Natural killer cell treated with Interleukin-12 subunit alpha and Interleukin-12 subunit beta and Interleukin-15 and Interleukin-18, amount 100 ng/mL, for 72 hours (primary cell): ENCODE measurements at places on chromosomes 13 and 19.

- no peak for DNase-seq
Measured at GRCh38 chr13:39394796-39395678, 208.0 kb downstream of the LHFPL6 start.

- no peak for DNase-seq
Measured at GRCh38 chr19:49513746-49514118, 1.3 kb downstream of the FCGRT start.

DNA sequence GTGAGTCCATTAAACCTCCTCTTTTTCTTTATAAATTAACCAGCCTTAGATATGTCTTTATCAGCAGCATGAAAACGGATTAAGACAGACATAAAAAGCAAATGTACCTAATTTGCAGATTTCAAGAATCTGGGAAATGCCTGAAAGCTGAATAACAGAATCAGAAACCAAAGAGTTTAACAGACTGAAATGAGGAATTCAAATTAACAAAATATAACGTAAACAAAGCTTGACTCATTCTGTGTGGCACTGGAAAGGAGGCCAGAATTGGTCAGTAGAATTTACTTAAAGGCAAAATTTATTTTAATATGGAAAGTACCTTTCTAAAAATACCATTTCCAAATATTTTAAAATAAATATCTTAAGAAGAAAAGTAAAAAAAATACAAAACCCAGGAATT, 540.6 kb upstream of the HTR2A start:
- no peak for DNase-seq

- peak; percentile 72 for DNase-seq
Measured at GRCh38 chr19:6543866-6544347, 13.1 kb downstream of the TNFSF9 start.

DNA sequence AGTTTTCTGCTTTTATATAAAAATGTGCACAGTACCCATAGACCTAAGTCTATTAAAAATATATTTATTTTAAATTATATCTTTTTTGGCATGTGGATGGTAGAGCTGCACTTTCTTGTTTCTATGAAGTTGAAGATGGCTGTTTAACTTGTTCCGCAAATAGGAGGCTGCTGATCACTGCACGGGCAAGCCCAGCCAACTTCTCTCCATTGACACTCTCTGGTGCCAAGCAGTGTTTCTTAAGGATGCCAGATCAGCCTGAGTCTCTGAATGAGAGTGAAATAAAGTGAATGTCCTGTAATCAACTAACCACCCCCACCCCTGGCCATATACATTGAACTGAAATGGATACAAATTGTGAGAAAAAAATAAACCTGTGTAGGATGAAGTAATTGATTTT, 202.9 kb upstream of the KLHL1 start:
- no peak for DNase-seq

DNA sequence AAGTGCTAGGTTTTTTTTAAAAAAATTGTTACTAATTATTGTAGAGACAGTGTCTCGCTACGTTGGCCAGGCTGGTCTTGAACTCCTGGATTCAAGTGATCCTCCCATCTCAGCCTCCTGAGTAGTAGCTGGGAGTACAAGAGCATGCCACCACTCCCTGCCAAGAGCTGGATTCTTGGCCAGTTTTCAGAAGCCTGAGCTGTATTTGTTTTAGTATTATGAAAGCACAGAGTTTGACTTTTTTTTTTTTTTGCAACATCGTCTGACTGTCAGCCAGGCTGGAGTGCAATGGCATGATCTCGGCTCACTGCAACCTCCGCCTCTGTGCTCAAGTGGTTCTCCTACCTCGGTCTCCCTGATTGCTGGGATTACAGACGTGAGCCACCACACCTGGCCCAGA, 7.0 kb downstream of the ARMC6 start:
- DNase-seq = no peak

DNA sequence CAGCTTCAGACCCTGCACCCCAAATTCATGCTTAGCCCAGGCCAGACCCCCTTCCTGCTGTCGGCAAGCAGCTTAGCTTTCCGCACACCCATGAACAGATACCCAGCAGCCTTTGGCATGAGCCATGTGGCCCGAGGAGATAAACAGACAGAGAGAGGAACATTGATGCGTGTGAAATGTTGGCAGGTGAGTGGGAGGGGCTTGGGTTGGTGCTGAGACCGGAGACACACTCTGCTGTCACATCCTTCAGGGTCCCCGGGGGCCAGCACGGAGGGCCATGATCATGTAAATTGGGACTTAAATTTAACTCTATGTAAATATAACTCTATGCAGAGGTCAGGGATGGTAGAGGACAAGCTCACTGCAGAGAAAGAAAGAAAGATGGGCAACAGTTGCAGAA, 1.5 kb downstream of the CD22 start:
- no peak for DNase-seq

DNA sequence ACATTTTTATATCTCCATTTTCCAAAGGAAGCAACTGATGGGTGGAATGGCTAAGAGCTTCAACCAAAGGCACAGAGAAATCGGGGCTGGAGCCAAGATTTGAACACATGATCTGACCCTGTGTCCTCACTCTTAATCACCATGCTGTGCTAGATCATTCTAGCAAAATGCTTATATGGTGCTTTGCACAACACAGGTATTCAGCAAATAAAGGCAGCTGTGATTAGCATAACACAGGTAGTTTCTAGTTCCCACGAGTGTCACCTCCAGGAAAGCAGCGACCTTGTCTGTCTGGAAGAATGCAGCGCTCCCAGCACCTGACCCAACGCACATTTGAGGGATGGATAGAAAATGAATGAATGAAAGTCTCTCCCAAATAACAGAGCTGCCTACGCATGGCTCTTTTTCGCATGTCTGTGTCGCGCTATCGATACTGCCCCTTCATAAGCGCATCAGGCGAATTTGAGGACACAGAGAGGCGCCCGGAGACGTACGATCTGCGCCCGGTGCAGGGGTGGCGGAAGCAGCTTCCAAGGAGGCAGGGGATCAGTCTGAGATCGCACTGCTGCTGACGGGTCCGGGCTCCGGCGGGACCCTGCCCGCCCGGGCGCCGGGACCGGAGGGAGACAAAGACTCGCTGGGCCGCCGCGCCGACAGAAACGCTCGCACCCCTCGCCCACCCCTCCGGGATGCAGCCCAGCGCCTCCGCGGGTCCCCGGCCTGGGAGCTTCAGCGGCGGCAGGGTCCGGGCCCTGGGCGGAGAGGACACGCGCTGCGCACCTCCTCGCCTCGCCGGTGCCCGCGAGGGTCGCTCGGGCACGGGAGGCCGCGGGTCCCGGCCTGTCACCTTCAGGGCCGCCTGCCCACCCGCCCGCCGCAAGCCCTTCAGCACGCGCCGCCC, 609 bp downstream of the EPS15L1 start:
- DNase-seq = no peak

DNA sequence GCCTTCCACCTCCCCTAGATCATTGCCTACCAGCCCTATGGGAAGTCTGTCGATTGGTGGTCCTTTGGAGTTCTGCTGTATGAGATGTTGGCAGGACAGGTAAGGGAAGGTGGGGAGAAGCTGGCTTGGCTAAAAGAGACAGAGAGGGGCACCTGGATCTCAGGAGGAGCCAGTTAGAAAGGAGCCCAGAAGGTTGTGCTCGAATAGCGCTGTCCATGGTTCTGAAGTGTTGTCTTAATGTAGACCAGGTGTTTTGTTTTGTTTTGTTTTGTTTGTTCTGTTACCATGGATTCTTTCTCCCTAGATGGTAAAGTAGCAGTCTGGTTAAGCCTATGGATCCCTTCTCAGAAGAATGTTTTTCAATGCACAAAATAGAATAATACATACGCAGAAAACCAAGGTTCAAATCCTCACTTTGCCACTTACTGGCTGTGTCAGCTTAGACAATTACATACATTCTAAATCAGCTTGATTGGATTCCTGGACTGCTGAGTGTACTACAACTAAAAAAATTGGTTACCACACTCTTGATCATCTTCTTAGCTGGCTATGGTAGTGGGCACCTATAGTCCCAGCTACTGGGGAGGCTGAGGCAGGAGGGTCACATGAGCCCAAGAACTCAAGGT, 5.9 kb upstream of the CACNG7 start:
- DNase-seq = no peak

- DNase-seq = no peak
Measured at GRCh38 chr13:105914291-105915036, 621.0 kb downstream of the EFNB2 start.

DNA sequence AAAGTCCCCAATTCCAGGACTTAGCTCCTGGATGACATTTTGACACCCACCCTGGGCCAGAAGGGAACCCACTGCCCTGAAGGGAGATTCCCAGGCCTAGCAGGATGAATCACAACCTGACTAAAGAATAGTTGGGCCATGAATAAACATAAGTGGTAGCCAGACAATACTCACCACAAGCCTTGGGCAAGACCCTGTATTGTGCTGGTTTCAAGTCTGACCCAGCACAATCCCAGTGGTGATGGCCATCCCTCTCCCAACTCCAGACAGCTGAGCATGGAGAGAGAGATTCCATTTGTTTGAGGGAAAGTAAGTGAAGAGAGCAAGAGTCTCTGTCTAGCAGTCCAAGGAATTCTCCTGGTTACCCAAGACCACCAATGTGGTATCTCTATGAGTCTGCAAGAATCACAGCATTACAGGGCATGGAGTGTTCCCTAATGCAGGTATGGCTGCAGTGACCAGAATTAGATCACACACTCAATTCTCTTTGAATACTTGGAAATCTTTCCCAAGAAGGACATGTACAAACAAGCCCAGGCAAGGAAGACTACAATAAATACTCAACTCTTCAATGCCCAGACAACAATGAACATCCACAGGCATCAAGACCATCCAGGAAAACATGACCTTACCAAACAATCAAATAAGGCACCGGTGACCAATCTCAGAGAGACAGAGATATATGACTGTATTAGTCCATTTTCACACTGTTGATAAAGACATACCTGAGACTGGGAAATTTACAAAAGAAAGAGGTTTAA, 158.0 kb downstream of the VWA8 start:
- no peak for DNase-seq

DNA sequence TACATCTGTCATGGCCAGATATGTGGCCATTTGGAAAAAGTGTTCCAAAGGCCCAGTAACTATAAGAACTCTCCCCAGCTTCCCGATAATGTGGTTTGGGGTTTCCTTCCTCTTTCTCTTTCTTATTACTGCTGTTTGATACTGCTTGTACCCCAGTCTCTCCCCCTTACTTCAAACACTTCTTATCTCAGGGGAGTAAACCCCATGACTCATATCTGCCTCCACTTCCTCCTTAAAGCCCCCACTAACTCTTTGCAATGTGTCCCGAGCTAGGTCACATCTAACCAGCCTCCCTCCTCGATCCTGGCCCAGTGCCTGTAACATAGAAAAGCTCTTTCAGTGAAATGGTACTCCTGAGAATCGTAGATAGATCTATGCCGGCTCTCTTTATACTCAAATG, 82.4 kb upstream of the STARD13 start:
- no peak for DNase-seq

DNA sequence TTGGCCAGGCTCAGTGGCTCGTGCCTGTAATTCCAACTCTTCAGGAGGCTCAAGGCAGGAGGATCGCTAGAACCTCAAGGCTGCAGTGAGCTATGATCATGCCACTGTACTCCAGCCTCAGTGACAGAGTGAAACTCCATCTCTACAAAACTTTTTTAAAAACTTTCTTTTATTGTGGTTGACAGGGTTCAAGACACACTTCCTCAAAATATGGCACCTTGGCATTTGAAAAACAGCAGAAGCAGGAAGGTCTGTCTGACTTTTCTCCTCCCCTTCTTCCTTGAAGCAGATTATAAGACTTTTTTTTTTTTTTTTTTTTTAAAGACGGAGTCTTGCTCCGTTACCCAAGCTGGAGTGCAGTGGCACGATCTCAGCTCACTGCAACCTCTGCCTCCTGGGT, 100.3 kb downstream of the TM9SF2 start:
- no peak for DNase-seq

GRCh38 chr13:78239714-78240113, 321.1 kb upstream of the EDNRB start:
- DNase-seq = no peak

DNA sequence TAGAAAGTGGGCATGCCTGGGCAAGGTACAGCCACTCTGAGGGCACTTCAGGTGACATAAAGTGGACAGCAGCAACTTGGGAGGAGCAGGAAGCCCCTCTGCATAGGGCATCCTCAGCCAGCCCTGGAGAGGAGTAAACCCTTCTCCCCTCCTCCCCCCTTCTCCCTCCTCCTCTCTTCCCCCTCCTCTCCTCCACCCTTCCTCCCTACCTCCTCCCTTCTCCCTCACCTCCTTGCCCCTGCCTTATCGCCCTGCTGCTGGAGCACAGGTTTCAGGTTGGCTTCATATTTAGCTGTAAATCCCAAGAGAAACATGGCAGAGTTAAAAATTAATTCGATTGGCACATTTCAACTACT, 30.5 kb upstream of the ATP12A start:
- no peak for DNase-seq

DNA sequence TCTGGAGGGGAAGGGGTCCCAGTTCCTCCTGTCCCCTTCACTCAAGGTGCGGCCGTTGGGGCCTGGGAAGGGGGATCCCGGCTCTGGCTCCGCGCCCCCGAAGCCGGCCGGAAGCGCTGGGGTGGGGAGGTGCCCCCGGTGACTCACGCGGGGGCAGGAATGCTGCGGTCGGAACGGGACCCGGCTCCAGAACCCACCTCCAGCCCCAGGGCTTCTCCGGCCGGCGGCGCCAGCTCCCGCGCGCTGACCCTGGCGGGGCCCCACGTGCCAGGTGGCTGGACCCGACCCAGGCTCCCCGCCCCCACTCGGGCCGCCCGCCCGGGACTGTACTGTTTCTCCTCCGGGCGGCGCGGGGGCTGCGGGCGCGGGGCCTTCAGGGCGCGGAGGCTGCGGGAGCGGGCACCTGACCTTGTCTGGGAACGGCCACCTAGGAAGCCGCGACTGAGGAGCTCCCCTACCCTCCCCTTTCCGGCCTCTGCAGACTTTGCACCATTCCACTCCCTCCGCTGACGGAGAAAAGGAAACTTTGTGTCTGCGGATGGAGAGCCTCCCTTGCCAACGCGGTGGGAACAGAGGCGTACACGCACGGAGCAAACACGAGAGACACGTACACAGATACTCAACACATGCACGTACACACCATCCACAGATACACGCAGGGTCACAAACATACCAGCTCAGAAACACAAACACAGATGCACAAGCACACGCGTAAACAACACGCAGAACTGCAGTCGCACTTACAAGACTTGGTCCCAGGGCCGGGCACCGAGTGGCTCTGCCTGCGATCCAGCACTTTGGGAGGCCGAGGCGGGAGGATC, 7.2 kb downstream of the AXL start:
- no peak for DNase-seq

DNA sequence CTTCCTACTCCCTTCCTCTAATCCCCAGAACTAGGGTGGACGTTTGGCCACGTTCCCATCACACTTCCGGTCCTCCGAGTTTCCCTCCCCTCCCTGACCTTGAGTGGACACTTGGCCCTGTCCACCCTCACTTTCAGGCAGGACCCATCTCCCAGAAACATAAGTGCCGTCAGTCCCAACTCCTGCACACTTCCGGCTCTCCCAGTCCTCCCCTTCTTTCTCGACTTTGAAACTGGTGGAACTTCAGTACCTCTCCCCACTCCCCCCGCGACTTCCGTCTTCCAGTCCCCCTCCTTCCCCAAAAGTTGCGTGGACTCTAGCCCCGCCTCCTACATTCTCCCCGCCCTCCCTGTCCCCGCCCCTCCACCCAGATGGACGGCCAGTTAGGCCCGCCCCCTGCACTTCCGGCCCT, 278 bp upstream of the ZNF274 start:
- peak; percentile 93 for DNase-seq
